ENCODE measurements at places on chromosomes 16 and 17. TPM values are rescaled to one million over a fixed set of nuclear protein-coding genes. Genes with fewer than 3 reads are reported as not detected.

Gene AANAT
- total RNA-seq: not detected

Gene LCAT
- 47.3 TPM for total RNA-seq

Gene AGRP
- not detected for total RNA-seq

Gene CBFA2T3
- total RNA-seq: 11.2 TPM

Gene NPIPB13
- total RNA-seq: 48.8 TPM

Gene MARVELD3
- 12.5 TPM for total RNA-seq

Gene C16orf96
- total RNA-seq: not detected

DNA sequence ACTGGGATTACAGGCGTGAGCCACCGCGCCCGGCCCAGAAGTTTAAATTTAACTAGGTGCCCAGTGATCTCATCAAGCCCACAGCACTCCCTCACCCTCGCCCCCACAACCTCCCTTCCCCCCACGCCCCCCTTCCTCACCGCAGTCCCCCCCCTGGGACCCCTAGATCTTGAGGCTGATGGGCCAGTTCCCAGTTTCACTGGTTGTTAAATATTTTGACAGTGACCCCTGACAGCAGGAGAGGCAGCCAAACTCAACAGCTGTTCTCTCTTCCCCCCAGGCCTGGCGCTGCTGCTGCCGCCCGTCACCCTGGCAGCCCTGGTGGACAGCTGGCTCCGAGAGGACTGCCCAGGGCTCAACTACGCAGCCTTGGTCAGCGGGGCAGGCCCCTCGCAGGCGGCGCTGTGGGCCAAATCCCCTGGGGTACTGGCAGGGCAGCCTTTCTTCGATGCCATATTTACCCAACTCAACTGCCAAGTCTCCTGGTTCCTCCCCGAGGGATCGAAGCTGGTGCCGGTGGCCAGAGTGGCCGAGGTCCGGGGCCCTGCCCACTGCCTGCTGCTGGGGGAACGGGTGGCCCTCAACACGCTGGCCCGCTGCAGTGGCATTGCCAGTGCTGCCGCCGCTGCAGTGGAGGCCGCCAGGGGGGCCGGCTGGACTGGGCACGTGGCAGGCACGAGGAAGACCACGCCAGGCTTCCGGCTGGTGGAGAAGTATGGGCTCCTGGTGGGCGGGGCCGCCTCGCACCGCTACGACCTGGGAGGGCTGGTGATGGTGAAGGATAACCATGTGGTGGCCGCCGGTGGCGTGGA is 15.6 kb downstream of the QPRT start:
- no peak for DNase-seq

GRCh38 chr17:47948706-47949196 is 7.4 kb downstream of the PNPO start:
- DNase-seq: no peak

DNA sequence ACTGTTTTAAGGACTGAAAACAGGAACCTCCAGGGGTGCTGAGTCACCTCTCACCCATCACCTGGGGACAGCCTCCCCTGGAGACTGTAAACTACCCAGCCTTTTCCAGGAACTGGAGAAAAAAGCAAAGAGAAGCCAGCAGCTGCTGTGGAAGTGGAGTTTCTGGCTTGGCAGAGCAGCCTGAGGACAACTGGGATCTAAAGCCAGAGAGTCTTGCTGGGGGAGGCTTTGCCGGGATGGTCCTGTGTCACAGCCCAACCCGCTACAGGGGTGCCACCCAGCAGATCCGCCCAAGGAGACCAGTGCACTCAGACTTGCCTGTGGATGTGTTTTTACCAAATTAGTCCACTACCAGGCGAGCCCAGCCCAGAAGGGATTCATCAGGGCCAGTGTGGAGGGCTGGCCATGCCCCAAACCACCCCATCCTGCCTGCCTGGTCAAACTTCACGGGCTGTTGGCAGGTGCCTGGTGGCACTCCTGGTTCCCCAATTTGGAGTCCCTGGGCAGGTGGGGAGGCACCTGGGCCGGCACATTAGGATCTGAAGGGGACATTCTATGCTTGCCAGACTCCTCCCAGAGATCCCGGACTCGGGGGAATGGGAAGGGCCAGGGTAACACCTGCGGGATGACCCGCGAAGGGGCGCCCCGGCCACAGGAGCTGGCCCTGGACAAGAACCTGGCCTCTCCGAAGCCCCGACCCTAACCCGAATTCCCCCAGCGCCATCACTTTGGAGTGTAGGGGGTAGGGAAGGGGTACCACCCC is 771 bp downstream of the MSRB1 start:
- peak; percentile 48 for DNase-seq

DNA sequence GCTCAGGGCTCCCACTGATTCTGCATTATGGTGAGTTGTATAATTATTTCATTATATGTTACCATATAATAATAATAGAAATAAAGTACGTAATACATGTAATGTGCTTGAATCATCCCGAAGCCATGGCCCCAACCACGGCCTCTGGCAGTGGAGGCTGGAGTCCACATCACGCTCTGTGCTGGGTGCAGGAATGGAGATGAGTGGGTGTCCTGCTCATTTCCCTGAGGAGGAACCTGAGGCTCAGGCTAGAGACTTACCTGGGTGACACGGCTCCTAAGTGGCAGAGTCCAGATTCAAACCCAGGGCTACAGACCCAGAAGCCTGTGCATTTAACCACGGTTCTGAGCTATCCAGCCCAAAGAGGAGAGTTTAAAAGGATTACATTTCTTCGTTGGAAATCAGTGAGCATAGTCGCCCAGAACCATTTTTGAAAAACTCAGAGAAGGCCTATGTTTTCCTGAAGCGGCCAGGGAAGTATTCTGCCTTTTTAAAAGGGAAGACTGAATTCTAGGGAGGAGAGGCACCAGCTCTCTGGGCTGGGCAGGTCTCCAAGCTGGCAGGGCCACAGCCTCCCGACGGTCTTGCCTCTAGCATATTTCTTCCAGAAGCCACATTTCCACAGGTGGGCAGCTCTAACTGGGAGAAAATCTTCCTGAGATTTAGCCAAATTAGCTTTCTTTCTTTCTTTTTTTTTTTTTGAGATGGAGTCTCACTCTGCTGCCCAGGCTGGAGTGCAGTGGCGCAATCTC is 6.7 kb downstream of the IL4R start:
- no peak for DNase-seq

DNA sequence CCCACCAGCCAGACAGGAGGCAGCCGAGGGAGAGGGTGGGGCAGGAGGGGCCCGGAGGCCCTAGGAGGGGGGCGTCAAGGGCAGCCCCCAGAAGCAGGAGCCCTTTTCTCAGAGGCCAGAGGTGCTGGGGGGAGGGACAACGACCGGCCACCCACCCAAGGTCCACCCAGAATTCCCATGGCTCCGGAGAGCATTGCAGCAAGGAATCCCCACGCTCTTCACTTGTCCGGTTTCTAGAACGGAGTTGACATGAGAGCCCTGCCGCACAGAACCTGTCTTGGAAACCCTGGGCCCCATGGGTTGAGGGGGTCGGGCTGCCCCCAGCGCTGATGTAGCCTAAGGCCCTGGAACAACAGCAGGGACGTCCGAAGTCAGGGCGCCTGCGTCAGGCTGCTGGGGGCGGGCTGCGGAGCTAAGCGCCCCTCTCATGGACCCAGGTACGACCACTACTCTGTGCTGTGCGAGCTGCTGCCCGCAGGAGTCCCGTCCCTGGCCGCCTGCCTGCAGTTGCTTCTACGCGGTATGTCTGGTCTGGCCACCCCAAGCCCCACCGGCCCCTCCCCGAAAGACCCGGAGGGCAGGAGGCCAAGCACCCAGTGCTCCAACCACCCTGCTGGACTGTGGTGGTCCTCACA is 11.2 kb downstream of the CYBC1 start:
- DNase-seq: no peak

GRCh38 chr17:36532435-36532975 is 2.2 kb downstream of the MYO19 start:
- no peak for DNase-seq

DNA sequence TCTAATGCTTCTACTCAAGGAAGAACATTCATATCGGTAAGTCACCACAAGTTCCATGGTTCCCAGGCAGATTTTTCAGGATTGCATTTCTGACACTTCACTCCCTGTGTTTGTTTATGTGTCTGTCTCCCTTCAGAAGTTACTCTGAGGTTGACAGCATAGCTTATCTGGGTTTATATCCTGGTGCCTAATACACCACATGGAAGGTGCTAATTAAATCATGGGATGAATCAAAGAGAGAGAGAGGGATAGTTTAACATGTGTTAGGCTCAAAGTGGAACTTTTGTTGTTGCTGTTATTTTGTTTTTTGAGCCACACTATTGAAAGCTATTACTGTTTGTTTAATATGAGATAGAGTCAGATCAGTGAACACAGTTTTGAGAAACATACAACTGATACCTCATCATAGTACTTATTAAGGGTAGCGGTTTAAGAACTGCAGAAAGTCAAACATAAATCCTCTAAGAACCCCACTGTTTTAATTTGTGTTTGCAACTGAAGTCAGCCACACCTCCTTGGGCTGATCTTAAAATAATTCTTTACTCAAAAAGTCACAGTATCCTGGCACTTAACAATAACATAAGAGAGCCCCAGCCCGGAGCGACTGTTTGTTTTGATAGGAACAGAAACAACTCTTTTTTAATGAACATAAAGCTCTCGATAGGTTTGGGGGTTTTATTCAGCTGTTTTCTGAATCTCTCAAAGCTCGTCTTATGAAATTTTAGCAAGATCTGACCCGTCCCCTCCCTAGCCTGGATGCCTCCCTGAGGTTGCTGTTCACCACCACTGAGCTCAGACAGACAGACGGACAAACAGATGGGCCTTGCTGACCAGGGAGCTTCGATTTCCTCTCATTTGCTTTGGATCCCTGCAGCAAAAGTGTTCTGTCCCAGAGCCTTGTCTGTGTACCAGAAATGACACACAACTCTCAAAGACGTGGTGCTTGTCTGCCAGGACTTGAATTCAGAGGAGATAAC is 98.3 kb upstream of the MYOCD start:
- no peak for DNase-seq

- no peak for DNase-seq
Observed at GRCh38 chr16:72794319-72794718, 253.6 kb downstream of the ZFHX3 start.

GRCh38 chr17:31778523-31778922 is 80.5 kb downstream of the COPRS start:
- DNase-seq: no peak

DNA sequence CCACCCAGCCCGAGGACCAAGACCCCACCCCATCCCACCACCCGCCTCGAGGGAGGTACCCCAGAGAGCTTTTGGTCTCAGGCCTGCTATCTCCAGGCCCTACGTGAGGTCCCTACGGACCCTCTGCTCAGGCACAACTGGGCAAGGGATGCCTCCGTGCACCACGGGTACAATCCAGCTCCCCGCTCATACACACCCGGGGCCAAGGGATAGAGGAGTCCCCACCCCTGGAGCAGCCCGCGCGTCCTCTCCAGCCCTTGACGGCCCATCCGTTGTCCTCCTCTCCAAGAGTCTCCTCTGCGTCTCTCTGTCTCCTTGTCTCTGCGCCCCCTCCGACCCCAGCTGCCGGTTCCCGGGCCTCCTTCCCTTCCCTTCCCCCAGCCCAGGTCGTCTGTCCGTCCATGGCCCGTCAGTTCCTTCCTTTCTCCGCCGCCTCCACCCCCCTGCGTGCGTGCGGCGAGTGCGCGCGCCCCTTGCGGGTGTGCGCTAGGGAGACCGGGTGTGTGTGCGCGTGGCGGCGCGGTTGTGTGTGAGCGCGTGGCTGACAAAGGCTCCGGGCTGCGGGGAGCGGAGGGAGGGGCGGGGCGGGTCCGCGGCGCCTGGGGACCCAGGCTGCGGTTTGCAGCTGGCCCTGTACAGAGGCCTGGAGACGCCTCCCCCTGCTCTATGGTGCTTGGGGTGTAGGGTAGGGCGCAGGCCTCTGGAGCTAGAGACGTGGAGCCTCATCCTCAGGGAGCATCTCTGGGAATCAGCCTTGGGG is 930 bp downstream of the SPNS2 start:
- no peak for DNase-seq

DNA sequence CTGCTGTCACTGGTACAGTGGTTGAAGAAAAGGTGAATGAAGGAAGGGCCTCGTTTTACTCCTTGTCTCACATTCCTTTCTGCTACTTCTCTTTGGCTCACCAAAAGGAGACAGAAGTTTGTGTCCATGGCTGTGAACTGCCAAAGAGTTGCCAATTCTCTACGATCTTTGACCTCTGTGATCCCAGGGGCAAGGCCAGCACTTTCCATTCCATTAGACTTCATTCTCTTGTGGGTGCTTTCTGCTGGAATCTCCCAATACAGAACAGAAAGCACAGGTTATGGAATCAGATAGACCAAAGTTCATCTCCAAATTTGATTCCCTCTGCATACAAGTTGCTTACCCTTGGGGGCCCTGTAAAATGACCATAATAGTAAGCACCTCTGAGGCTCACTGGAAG is 407.6 kb downstream of the MAF start:
- DNase-seq: no peak

DNA sequence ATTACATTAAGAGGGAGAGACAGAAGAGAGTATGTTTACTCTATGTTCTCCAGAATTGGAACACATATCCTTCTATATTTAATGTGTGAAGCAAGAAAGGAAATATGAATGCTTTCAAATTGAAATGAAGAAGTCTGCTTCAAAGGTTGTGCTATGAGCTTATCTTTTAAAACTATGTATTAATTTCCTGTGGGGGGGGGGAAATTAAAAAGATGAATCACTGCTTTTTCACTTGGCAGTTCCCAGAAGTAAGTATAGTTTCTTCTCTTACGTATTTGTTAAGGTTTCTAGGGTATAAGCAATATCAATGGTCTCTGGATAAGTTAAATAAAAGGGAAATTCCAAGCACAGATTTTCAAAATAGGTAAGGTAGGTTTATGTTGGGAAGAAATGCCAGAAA is 7.0 kb downstream of the TERF2 start:
- DNase-seq: no peak

GRCh38 chr17:34255381-34255732 is 272 bp downstream of the CCL2 start:
- DNase-seq: no peak

DNA sequence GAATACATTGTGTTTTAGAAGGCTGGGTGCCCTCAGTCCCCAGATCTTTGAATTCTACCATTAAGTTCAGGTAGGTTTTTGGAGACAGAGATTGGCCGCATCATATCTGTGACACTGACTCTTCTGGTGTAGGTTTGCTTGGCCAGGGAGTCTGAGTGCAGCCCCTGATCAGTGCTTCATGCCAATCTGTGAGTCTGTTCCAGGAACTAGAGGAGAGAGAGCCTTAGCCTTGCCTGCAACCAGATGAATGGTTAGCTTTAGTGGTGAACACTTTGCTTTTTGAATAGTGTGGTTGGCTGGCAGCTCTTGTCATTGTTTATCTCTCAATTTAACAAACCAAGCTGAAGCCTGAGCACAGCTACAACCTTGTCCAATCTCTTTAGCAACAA is 87.8 kb downstream of the PLXDC1 start:
- no peak for DNase-seq

DNA sequence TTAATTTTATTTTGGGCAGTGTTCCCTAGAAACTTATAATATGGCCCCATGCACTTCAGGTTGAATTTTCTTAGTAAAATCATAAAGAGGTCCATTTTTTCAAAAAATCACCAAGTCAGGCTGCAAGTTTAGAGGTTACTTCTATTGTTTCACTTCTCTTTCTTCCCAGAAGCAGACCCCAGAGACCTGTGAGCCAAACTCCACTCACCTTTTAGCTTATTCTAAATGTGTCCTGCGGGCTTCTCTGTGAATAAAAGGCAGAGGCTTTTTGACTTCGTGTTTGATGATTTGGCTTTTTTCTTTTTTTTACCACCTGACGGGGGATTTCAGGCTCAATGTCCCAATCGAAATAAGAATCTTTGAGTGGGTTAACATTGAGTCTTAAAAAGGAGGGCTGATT is 7.4 kb downstream of the PRKCB start:
- DNase-seq: no peak

- no peak for DNase-seq
Observed at GRCh38 chr17:1438593-1439083, 17.4 kb downstream of the CRK start.

GRCh38 chr17:50544516-50544915 is 2.5 kb upstream of the SPATA20 start:
- no peak for DNase-seq

Measured in ureter (tissue), 1 donor.